GM12865 (cell line): ENCODE measurements at places on chromosomes 7 and 10.
A peak's percentile ranks its signal among the peaks of the same experiment; 100 is the strongest.

DNA sequence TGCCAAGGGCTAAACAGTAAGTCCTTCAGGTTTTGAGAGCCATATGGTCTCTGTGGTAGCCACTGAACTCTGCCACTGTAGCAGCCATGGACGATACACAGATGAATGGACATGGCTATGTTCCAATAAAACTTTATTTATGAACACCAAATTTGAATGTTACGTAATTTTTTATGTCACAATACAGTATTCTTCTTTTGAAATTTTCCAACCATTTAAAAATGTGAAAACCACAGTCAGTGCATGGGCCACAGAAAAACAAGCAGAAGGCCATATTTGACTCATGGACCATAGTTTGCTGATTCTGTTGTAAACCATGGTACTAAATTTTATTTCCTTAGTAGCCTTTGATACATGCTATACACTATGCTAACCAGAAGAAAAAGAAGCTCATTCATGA lies 361.8 kb downstream of the MAGI2 start:
- no peak for DNase-seq

DNA sequence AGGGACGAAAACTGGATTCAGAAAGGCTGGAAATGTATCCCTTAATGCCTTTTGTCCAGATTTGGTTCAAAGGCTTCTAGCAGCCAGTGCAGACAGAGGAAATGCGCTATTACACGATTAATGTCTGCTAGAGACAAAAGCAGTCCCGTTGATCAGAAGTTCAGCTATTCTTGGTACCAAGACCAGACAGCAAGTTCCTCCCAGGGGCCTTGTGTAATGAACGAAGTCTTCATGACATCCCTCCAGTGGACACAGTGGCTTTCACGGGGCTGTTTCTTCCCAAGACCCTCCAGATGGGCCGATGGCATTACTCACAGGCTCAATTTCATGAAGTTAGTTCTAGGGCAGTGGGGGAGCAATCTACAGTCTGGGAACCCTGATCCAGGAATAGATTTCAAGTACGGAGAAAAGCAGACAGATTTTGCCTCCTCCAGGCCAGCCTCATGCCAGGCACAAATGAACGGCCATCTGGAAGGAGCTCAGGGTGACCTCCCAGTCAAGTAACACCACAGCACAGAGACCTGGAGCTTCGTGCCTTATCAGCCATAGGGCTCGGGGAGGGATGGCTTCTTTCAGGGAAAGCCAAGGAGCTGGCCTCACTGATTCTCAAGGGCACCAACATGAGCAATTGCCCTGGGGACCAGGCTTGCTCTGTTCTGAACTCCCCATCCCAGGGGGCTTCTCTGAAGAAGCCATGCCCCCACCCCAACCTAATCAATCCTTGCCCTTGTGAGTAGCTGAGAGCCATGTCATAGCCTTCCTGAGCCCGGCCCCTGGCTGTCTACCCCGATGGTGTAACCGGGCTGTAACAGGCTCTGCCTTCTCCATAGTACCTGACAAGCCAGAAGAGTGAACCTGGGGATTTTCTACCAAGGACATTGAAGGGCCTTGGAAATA lies 101.1 kb downstream of the PRKAG2 start:
- DNase-seq = no peak

DNA sequence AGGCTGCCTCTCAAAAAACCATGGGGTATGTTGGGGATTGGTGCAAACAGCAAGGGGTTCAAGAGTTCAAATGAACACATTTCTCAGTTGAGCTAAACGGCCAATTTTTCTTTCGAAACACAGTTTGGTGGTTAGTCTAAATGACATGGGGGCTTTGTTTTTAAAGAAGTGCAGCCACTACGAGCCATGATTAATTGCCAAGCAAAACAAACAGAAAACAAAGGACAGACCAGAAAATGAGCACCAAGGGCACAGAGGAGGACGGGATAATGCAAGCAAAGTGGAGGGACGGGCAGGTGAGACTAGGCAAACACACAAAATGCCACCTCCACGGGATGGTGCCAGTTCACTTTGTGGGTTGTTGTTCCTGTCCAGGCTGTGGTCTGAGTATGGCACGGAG lies 64.5 kb upstream of the PDLIM1 start:
- DNase-seq = no peak

DNA sequence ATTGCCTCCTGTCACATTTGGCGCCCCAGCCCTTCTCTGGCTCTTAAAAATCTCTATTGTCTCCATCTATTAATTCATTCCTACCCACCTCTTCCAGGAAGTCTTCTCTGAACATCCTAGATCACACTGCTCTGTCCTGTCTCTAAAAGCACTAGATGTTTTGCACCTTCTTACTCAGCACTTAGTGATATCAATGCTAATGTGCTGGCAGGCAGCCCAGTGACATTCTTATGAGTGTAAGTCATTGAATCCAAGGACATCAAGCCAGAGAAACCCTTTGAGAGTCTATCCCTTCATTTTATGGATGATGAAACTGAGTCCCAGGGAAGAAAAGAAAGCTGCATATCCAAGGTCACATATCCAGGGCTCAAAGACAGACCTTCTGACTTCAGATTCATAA lies 48.3 kb upstream of the PAX2 start:
- peak; percentile 18 for DNase-seq

DNA sequence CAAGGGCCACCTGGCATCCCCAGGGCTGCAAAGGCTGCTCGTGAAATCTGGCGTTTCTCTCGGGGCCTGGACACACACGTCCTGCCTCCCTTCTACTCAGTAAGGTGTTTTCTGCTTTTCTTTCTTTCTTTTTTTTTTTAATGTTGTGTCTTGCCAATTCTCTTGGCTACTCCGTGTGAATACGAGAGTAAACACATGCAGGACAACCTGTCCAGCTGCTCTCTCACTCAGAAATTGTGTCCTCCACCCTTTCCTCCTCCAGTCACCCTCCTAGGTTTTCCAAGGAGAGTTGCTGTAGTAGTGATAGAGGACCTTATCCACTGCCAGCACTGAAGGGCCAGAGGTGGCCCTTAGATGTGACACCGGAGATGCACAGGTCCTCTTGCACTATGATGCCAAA lies 858 bp upstream of the TEX36 start:
- DNase-seq = no peak

- no peak for DNase-seq
These were observed 107.1 kb downstream of the ABLIM1 start for GRCh38 chr10:114550756-114551635.

DNA sequence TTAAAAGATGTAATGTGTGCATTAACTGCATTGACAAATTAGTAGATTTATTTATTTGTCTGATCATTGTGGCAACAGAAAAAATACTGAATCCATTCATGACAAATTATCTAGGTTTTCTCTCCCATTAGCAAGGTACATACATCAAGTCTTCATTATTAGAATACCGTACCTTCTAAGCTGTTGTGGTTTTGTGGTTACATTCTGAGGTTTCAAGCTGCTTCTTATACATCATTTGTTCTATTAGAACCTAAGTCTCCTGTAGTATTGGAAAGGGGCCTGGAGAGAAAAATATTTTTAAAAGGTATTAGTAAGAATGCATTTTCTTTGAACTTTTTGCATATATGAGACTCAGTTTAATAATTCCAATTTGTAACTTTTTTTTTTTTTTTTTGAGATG lies 26.3 kb upstream of the CACNB2 start:
- DNase-seq = no peak

GRCh38 chr10:71684356-71685173 lies 35.0 kb downstream of the C10orf105 start:
- DNase-seq = peak; percentile 36

GRCh38 chr7:115984105-115984504 lies 46.5 kb downstream of the TFEC start:
- no peak for DNase-seq

- peak; percentile 21 for DNase-seq
These were observed 4.9 kb upstream of the CLDN3 start for GRCh38 chr7:73774923-73775322.

DNA sequence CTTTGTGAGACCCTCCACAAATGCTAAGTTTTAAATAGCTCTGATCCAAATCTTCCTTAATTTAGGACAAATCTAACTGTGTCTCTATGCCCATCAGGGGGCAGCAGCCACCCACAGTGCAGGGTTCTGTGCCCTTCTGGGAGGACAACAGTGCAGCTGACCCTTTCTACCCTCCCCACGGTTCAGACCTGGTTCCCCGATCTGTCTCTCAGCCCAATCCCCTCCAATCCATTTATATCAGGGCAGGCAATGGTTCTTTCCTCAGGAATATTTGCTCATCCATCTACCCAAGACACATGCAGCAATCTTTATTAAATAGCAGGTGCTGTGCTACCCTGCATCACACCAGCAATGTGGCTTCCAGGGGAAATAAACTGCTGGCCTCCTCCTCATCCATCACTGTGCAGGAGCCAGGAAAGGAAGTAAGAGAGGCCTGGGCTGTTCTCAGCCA lies 4.0 kb upstream of the RBM28 start:
- peak; percentile 43 for DNase-seq

GRCh38 chr7:140539461-140539860 lies 60.2 kb upstream of the MKRN1 start:
- no peak for DNase-seq

- no peak for DNase-seq
These were observed 31.0 kb downstream of the PRSS2 start for GRCh38 chr7:142801601-142802295.

DNA sequence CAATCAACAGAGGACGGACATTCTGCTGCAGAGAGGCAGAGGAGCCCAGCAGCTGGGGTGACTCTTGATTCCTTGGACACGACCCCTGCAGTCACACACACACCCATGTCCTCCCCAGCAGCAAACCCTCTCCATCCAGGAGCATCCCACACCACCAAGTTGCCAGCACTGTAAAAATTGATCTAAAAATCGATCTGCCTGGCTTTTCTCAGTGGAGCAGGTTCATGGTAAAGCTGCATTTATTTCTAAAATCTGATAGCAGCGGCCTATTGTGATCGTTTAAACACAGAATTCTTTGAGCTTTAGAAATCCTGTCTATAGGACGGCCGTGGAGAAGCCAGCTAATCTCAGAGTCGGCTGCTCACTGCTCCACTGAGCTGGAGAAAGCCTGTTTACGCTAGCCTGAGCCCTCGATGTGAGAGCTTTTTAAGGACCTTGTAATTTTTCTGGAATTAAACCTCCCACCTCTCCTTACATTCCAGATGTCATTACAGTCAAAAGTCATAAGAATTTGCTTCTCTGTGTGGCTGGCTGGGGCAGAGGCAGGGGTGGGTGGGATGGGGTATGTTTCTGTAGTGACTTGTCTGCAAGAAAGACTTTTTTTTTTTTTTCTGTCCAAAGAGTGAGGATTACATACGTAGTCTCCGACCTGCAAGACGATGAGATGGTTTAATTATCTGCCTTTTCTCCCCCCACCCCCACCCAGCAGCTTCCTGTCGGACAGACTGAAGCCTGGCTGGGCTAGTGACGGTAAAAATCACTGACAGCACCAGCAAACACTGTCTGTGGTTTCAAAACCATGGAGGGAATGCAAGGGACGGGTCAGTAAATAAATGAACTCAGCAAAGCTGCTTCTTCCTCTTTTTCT lies 31.6 kb downstream of the TRIM8 start:
- peak; percentile 63 for DNase-seq
